NCI-H446 (cell line): ENCODE measurements at places on chromosomes 12 and 14.

DNA sequence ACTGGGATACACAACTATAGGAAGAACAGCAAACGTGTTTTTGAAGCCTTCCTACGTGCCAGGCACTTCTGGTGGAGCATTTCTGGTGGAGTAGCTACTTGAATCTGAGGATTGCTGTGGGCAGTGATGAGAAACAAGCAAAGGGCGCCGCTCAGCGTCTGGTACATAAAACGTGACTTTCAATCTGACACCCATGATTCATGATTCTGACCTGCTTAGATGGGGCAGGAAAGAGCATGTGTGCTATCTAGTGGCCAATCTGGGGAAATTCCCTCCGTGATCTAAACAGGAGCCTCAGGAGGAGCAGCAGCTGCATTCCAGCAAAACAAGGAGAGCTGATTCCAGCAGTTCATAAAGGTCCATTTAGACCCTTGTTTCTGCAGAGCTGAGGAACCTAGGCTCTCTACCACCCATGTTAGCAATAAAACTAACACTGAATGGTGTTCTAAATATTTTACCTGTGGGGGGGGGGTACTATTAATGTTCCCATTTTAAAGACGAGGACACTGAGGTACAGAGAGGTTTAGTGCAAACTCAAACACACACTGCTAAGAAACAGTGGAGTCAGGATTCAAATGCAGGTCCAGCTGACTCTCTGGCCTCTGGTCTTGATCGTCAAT lies 37.8 kb downstream of the PAH start:
- no peak for DNase-seq

DNA sequence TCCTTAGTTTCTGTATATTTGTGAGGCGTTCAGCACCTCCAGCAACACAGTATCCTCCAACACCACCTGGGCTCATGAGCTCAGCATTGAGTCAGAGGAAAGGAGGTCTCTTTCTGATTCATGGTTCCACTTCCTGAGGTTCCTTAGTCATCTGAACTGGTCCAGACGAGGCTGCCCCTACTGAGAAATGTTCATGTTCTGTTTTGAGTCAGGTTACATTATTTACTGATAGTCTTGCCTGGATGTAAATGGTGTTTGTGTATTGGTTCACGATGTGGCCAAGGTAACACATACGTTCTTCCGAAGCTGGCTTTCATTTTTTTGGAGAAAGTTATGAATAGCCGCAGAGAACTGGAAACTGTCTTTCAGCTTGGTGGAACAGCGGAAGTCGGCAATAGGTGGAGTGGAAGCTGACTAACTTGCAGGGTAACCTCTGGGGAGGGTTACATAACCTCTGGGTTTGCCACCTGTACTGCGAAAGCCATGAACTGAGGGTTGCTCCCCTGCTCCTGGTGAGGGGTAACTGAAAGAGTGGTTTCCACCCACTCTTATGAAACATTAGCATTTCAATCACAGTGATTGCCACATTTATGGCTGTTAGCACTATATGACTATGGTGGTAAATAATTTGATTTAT lies 42.2 kb upstream of the MANSC4 start:
- DNase-seq: no peak

GRCh38 chr12:67599691-67600090 lies 48.9 kb upstream of the DYRK2 start:
- no peak for DNase-seq

DNA sequence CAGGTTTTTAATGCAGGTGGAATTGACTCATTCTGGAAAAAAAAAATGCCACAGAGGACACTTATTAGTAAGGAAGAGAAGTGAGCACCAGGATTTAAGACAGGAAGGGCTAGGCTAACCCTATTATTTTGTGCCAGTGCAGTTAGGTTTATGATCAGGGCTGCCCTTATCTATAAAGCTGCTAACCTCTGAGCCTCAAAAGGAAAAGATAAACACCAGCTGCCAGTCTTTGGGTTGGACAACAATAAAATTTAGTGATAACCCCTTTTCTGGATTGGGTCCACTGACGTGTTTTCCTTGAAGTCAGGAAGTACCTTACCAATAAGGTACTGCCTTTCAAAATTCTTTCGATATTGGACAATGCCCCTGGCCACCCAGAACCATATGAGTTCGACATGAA lies 128.9 kb downstream of the NUBPL start:
- no peak for DNase-seq

DNA sequence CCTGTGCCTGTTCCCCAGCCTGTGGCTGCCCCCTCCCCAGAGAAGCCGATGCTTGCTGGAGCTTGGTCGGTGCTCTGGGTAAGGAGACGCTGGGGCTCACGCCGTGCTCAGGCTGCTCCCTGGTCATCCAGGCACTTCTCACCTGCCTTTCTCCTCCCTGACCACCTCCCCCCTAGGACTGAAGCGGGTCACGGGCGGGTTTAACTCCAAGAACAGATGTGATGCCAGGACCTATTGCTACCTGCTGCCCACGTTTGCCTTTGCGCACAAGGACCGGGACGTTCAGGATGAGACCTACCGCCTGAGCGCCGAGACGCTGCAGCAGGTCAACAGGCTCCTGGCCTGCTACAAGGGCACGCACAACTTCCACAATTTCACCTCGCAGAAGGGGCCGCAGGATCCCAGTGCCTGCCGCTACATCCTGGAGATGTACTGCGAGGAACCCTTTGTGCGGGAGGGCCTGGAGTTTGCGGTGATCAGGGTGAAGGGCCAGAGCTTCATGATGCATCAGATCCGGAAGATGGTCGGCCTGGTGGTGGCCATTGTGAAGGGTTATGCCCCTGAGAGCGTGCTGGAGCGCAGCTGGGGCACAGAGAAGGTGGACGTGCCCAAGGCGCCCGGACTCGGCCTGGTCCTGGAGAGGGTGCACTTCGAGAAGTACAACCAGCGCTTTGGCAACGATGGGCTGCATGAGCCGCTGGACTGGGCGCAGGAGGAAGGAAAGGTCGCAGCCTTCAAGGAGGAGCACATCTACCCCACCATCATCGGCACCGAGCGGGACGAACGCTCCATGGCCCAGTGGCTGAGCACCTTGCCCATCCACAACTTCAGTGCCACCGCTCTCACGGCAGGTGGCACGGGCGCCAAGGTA lies 8.4 kb upstream of the EP400 start:
- DNase-seq: no peak

- DNase-seq: peak; percentile 14
Observed at GRCh38 chr12:56216461-56216860, 5.3 kb downstream of the RNF41 start.

DNA sequence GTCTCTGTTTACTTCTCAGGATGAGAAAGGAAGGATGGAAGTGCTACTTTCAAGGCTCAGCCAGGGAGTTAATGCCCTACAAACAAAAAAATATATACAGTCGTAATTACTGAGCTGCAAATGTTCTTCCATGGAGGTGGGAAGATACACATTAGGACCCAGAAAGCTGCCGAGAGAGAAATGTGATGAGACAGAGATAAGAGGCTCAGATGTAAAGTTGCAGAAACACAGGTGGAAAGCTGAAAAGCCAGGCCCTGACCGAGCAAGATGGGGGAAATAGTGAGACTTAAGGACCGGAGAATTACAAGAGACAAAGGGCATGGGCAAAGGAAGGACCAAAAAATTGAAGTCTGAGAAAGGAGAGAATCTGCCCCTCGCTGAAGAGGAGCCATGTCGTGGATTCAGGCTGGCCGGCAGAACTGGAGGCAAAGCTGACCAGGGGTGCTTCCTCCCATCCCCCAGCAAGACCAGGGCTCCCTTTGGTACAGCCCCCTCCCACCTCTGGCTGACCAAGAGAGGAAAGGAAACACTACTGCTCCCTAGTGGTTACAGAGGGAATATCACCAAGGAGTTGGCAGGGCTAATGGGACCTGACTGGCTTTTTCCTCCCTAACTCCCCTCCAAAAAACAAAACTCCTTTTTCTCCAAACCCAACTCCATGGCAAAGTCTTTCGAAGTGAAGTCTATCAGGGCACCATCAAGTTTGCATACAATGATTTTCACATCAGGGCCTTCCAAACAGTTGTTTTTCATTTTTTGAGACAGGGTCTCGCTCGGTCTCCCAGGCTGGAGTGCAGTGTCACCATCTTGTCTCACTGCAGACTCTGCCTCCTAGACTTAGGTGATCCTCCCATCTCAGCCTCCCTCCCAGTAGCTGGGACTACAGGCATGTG lies 12.1 kb downstream of the ZFHX2 start:
- no peak for DNase-seq

- no peak for DNase-seq
Observed at GRCh38 chr12:121925358-121925695, 6.9 kb downstream of the CFAP251 start.

DNA sequence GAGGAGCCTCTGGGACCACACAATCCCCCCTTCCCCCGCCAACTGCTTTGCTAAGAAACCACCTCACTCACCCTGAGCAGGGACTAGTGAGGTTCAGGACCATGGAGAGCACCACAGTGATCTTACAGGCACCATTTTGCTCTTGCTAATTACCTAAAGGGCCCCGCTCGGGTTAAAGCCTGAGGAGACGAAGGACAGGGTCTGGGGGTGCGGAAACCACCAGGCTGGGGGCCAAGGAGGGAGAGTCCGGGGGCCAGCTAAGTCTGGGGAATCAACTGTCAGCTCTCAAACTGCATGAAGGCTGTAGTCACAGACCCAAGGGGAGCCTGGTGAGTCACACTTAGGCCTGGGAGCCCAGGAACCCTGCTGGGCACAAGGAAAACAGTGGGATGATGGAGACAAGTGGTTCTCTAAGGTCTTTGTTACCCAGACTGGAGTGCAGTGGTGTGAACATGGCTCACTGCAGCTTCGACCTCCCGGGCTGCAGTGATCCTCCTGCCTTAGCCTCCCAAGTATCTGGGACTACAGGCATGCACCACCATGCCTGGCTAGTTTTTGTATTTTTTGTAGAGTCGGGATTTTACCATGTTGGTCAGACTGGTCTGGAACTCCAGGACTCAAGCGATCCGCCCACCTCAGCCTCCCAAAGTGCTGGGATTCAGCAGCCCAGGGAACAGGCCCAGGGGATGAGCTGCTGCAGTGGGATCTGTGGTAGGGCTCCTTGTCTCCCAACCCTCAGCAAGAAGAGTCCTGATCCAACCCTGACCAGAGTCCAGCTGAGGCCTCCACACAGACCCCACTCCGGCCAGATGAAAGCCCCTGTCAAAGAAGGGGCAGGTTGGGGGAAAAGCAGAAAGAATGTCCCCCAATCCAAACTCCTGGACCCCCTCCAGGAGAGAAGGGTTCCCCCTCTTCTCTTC lies 98.8 kb downstream of the CALM1 start:
- DNase-seq: no peak

GRCh38 chr12:41962171-41962572 lies 182.5 kb downstream of the GXYLT1 start:
- DNase-seq: peak; percentile 89

GRCh38 chr12:125683748-125684381 lies 618.6 kb downstream of the AACS start:
- DNase-seq: no peak

GRCh38 chr12:56805355-56805754 lies 42.2 kb downstream of the HSD17B6 start:
- DNase-seq: no peak

GRCh38 chr12:48572326-48572725 lies 2.5 kb upstream of the LALBA start:
- no peak for DNase-seq

- no peak for DNase-seq
Observed at GRCh38 chr14:24165785-24166184, 4.7 kb downstream of the IRF9 start.

GRCh38 chr12:122094735-122095631 lies 16.4 kb downstream of the MLXIP start:
- no peak for DNase-seq

- DNase-seq: no peak
Observed at GRCh38 chr14:92666251-92666650, 82.2 kb downstream of the LGMN start.

DNA sequence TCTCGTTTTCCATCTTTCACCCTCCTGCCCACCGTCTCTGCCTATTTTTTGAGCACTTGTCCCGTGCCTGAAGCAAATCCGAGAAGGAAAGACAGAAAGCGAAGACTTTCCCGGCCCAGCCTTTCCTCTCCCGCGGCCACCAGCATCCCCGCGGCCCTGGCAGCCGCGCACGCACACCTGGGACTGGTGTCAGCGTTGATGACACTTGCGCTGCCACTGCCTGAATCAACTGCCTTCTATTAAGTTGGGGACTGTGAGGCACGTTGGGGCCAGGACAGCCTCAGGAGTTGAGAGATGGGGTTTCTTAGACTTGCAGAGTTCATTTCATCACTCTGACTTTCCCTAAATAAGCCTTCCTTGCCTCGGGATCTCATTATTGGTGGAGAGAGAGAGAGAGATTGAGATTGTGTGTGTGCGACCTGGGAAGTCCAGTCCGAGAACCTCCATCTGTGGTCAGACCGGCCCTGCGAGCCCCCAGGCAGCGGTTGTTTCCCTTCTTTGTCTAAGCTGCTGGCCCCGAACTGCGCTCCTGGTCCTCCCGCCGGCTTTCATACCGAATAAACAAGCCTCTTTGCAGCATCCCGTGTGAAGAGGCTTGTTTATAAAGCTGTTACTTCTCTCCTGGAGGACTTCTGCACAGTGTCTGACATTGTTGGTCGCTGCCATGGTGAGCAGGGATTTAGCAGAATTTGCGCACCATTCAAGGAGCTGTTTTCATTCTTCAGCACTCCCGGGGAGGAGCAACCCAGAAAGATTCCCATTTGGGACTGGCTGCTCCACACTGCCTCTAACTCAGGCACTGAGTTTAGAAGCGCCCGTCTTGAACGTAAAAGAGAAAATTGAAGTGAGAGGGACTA lies 1.5 kb downstream of the PDZRN4 start:
- no peak for DNase-seq

DNA sequence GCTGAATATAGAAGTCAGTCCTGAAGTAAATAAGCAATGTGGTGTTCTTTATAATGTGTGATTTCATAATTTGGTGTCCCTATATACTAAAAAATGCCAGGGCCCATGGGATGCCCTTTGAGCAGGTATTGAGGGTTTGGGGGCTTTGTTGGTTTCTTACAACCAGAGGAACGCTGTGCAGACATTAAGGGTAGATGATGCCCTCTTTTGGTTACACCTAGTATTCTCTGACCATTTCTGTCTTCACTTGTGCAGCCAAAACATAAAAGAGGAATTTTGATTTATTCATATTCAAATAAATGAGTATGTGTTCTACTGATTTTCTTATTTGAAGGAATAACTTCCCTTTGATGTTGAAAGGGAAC lies 3.0 kb downstream of the LGR5 start:
- no peak for DNase-seq

DNA sequence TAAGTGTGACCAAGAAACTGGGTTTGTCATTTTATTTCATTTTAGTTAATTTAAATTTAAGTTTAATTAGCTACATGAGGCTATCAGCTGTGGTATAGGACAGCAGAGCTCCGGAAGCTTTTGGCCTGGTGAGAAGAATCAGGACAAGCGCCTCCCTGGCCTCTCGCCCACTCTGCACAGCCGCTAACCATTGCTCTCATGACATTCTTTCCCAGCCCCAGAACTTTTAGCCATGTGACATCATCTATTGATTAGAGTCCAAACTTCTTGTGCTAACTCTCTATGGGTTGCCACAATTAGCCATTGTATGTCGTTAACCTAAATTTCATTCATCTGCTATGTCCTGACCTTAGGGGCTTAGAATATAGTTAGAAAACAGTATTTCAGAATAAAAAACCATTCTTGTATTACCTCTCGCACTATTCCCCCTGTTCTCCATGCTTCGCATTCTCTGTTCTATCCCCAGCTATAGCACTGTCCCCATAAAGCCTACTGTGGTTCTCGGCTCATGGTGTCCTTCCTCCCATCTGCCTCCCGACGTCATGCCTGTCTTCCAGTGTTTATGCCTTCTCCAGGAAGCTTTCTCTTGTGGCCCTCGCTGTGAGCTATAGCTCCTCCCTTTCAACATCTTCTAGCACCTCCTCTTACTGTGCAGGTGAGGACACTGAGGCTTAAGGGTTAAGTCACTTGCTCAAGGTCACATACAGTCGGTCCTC lies 23.5 kb downstream of the SSH1 start:
- no peak for DNase-seq
